ENCODE measurements at places on chromosomes 16 and 17.

- peak; percentile 27 for DNase-seq
Measured at GRCh38 chr17:77959126-77959925, 823 bp downstream of the TNRC6C start.

DNA sequence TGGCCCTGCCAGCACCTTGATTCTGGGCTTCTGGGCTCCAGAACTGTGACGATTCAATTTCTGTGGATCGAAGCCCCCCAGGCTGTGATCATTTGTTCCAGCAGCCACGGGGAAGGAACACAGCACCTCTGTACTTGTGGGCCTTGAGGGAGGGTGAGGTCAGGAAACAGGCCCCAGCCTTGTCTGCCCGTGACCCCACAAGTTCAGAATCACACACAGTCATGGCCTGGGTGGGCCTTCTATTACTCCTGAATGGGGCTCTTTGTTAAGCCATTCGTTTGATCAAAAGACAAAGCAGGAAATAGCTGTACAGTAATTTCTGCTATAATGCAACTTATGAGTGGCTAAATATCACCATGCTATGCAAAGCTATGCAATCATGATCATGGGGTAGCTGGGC lies 10.1 kb downstream of the ST6GALNAC2 start:
- DNase-seq, result no peak

- no peak for DNase-seq
Measured at GRCh38 chr16:20743591-20743990, 2.0 kb upstream of the THUMPD1 start.

GRCh38 chr17:74687886-74688285 lies 24.8 kb downstream of the CD300LF start:
- no peak for DNase-seq

GRCh38 chr17:81641825-81642489 lies 5.0 kb downstream of the TSPAN10 start:
- DNase-seq, result no peak

DNA sequence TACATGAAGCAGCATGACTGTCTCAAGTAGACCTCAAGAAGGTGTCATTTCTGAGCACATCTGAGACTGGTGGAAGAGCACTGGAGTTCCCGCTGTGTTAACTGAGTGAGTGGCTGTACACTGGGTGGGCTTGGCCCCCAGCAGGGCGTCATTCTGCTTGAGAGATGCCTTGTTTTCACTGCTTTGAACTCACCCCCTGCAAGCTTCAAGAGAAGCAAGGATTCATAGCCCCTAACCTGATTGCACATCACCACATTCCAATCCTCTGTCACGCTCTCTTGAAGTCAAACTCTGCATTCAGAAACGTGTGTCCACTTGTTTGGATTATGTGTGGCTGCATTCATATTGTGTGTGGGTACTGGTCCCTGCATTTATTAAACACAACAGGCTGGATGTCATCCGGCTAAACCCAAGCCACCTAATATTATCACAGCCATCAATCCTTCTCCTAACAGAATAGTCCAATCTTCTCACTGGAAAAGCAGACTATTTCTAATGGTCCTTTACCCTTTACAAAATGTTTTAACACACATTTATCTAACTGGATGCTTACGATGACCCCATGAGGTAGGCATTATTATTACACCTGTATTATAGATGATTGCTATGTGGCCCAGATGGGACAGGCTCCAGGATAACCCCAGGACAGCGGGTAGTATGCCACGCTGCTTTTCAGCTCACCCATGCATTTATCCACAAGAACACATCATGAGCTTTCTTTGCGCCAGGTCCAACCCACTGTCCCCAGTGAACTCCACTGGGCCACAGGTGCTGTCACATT lies 76.3 kb downstream of the USP31 start:
- no peak for DNase-seq

DNA sequence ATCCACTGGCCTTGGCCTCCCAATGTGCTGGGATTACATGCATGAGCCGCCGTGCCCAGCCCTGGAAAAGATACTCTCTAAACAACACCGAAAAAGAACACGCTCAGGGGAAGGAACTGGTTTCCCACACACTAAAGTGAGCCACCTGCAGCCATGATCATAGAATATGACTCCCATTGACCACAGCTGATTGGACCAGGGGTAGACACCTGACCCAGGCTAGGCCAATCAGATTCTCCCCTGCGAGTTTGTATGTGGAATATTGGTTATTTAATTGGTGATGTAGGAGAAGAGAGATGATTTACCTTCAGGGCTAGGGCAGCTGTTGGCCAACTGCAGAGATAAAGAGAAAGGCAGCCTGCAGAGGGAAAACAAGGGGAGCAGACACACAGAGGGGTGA lies 9.0 kb upstream of the GGA2 start:
- DNase-seq, result no peak

DNA sequence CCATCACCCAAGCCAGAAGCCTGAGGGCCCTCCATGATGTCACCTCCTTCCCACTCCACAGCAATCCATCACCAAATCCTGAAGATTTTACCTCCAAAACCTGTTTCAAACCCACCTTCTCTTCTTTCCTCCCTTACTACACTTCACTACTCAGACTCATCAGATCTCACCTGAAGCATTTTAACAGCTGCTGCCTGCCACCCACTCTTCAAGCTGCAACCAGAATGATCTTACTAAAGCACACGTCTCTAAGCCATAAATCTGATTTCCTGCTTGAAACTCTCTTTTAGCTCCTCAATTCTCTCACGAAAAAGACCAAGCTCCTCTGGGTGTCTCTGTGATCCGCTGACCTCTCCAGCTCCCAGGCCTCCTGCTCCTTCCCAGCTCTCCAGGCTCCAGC lies 46.5 kb downstream of the CDK5R1 start:
- no peak for DNase-seq

- no peak for DNase-seq
Measured at GRCh38 chr16:83895942-83896341, 3.0 kb upstream of the MLYCD start.

DNA sequence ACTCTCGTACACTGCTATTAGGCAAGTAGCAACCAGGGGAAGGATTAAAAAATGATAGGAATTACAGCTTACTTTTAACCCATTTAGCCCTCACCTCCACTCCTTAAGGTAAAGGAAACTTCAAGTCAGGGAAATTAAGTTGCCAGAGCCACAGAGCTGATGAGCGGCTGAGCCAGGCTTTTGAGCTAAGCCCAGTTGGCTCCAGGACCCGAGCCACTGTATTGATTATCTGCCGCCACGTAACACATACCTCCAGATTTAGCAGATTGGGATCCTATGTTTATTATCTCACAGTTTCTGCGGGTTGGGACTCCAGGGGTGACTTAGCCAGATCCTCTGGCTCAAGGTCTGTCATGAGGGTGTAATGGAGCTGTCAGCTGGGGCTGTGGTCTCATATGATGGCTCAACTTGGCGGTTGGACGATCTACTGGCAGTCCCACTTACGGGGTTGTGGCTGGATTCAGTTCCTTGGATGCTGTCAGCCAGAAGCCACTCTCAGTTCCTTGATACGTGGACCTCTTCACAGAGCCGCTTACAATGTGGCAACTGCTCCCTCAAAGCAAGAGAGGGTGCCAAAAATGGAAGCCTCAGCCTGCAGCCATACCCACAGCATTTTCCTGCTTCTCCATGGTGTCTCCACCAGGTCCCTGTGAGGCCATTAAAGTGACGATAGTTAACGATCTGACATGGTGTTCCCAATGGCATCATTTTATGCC lies 57.3 kb downstream of the TMEM186 start:
- DNase-seq, result no peak

DNA sequence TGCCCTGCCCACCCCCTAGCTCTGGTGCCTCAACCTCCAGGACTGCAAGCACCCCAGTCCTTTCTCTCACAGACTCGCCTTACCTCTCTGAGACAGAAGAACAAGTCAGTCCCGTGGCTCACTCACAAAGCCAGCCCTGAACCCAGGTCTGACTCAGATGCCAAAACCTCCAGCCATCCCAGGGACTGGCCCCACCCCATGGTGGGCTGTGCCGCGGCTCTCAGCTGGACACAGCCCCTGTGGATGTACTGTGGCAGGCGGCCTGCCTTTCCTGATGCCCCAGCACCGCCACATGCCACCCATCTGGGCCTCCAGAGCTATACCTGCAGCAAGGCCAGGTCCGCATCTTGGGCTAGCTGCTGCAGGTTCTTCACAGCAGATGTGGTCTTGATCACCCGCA lies 19.8 kb downstream of the MPG start:
- DNase-seq, result no peak

DNA sequence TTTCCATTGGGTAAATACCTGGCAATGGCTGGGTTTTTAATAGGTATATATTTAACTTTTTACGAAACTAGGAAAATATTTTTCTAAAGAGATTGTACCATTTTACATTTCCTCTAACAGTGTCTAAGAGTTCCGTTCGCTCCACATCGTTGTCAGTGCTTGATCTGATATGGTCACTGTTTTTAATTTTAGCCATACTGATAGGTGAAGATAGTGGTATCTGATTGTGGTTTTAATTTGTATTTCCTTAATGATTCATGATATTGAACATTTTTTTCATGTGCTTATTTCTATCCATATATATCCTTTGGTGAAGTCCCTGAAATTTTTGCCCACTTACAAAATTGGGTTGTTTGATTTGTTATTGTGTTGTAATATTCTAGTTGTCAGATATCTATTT lies 117.7 kb downstream of the CHD9 start:
- no peak for DNase-seq

- DNase-seq, result peak; percentile 52
Measured at GRCh38 chr16:89217388-89218191, at the start of gene ZNF778. TSS of gene ZNF778 (plus strand) at chr16:89217703. CDS start at chr16:89221128, 3,425 bp downstream.

Measured in activated CD4-positive, alpha-beta T cell treated with anti-CD3 and anti-CD28 coated beads, Interleukin-2, amount 50 U/mL, for 24 hours (primary cell).